ENCODE measurements at places on chromosomes 16 and 17. TPM values are rescaled to one million over a fixed set of nuclear protein-coding genes. Genes with fewer than 3 reads are reported as not detected.
A peak's percentile ranks its signal among the peaks of the same experiment; 100 is the strongest.

Gene ZNF689
- total RNA-seq: 4.9 TPM

Gene MYLK3
- 150 TPM for total RNA-seq

Gene GINS2
- 0.38 TPM for total RNA-seq

DNA sequence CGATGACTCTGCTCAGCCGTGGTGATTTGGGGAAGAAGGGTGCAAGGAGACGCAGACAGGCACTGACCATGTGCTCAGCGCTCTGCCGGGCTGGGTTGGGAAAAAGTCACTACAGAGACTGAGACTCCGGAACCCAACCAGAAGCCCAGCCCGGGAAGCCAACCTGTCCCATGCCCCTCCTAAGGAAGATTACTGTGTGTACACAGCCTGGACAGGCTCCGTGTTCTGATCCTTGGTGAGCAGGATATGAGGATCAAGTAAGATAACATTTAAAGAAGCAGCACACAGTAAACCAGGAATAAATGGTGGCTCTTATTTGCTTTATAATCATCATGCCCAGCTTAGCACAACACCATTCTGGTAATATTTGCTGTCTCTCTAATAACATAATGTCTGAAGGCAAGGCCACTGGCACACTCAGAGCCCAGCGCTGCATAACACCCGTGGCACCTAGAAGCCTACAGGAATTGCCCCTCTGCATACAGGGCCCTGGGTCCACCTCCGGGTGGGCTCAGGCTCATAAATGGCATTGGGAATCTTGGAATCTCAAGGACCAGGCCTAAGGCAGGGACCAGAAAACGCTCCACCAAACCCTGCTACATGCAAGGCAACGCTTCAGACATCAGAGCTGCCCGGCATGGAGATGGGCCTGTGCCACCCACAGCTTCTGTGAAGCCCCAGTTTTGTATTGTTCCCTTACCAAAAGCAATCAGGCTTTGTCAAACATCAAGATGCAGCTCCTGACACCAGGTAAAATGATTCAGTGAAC, 113.5 kb downstream of the DYNLRB2 start:
- no peak for DNase-seq

DNA sequence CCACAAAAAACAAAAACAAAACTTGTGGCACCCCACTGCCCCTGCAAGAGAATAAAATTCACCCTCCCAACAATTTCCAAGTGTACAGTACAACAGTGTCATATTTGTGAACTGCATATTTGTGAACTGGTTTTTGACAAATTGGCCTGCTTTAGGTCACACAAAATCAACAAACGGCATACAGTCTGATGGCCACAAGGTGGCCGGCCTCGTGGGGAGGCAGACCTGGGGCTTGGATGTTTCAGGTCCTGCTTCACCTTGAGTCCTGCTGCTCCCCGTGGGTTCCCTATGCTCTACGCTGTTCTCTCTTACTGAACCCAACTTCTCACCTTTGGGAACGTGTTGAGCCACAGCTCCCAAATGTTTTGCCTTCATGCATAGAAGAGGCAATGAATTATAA, 102.2 kb downstream of the CDK5R1 start:
- no peak for DNase-seq

- no peak for DNase-seq
Measured at GRCh38 chr17:34255381-34255732, 272 bp downstream of the CCL2 start.

DNA sequence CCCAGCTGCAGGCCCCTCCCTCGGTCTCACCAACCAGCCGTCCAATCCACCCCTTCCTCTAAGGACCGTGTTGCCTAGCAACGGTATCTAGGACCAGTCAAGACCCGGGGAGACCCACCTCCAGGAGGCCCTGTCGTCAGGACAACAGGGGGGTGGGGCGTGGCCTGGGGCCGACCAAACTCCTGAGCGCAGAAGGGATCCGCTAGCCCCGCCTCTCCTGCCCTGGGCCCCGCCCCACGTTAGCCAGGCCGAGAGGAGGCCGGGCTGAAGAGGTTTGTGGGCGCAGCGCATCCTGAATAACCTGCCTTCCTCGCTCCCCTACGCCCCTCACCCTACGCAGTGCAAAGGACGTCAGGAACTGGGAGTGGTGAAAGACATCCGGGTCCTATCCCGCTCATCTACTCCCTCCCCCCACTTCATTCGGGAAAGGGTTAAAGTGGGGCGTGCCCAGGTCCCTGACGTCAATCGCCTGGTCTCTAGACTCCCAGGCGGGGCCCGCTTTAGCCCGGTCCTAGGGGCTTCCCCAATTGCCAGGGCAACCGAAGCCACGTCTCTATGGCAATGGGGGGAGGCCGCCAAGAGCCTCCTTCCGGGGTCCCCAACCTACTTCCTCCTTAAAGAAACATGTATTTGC, 14.7 kb downstream of the DLG4 start:
- DNase-seq: peak; percentile 90

GRCh38 chr16:47728205-47728604, 267.1 kb downstream of the PHKB start:
- DNase-seq: no peak

Data from cardiac septum (tissue), 1 donor.